ENCODE measurements at places on chromosomes 1 and 21. TPM values are rescaled to one million over a fixed set of nuclear protein-coding genes. Genes with fewer than 3 reads are reported as not detected.
A peak's percentile ranks its signal among the peaks of the same experiment; 100 is the strongest.

DNA sequence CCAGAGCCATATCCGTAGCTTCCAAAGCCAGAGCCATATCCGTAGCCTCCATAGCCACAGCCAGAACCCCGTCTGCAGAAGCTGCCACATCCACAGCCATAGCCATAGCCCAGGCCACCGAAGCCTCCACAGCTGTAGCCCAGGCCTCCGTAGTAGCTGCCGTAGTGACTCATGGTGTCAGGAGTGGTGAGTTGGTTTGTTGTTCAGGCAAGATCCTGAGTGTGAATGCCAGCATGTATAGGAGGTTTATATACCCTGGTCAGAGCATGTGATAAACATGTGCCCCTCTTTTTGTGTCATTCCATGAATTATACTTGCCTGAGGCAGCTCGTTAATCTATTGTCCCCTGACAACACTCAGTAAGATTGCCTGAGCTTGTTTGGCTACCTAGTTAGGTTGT lies at the start of gene KRTAP19-1:
Gene KRTAP19-1 (minus strand): TSS at position 223 of the 400 bp plus-strand sequence. CDS start 50 bp downstream, at position 173.
- DNase-seq: no peak
- no peaks in the 10 kb centered on the region for H3K4me1 ChIP-seq
- H3K27ac ChIP-seq: no peak within 1 kb of the TSS
- H3K4me3 ChIP-seq: no peak within 1 kb of the TSS
- no peaks in the 10 kb centered on the region for H3K27me3 ChIP-seq

GRCh38 chr1:23816906-23817305 lies 8.3 kb downstream of the HMGCL start:
- peaks cover 2% of the 10 kb centered on the region for H3K36me3 ChIP-seq
- no peaks in the 10 kb centered on the region for H3K4me1 ChIP-seq
- H3K27me3 ChIP-seq: no peaks in the 10 kb centered on the region
- H3K27ac ChIP-seq: no peak overlapping the region
- no peak overlapping the region for H3K4me3 ChIP-seq
- DNase-seq: no peak

DNA sequence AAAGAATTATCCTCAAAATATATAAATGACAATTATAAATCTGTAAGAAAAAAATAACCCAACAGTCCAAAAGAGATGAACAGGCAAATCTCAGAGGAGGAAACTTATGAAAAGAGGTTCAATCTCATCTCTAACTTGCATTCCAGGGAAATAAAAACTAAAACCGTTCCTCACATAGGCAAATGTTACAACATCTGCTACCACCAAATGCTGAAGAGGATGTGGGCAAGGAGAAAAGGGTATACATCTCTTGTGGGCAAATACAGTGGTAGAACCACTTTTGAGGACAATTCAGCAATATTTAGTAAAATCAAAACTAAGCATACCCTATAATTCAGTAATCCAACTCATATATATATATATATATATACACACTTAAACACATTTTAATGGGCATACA lies 33.7 kb upstream of the SGIP1 start:
- no peak overlapping the region for H3K4me3 ChIP-seq
- no peaks in the 10 kb centered on the region for H3K36me3 ChIP-seq
- H3K27ac ChIP-seq: no peak overlapping the region
- no peaks in the 10 kb centered on the region for H3K27me3 ChIP-seq
- no peak for DNase-seq

DNA sequence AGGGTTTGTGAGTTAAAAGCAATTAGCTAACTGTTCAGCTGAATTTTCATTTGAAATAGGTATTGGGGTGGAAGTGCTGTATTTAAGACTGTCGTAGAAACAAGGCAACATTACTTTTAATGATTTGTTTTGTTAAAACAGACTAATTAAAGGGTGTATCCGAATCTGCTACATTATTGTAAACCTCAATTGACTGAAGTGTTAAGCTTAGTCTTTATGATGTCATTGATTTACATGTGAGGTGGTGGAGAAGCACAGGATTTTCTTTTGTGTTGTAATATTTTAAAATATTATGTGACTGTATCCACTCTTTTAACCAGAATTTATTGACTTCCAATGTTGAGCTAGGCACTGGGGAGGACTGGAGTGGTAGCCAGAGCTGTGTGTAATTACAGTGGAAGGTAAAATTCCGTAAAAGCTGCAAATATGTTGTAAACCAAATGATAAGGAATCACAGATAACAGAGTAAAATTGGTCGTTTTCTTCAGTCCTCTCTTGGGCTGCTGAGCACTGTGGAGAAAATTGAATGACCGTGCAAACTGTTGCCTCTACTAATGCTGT lies 1.6 kb downstream of the HOOK1 start:
- no peak overlapping the region for H3K4me3 ChIP-seq
- H3K4me1 ChIP-seq: peaks cover 17% of the 10 kb centered on the region
- DNase-seq: no peak
- H3K27ac ChIP-seq: no peak overlapping the region
- H3K36me3 ChIP-seq: no peaks in the 10 kb centered on the region
- no peaks in the 10 kb centered on the region for H3K27me3 ChIP-seq

DNA sequence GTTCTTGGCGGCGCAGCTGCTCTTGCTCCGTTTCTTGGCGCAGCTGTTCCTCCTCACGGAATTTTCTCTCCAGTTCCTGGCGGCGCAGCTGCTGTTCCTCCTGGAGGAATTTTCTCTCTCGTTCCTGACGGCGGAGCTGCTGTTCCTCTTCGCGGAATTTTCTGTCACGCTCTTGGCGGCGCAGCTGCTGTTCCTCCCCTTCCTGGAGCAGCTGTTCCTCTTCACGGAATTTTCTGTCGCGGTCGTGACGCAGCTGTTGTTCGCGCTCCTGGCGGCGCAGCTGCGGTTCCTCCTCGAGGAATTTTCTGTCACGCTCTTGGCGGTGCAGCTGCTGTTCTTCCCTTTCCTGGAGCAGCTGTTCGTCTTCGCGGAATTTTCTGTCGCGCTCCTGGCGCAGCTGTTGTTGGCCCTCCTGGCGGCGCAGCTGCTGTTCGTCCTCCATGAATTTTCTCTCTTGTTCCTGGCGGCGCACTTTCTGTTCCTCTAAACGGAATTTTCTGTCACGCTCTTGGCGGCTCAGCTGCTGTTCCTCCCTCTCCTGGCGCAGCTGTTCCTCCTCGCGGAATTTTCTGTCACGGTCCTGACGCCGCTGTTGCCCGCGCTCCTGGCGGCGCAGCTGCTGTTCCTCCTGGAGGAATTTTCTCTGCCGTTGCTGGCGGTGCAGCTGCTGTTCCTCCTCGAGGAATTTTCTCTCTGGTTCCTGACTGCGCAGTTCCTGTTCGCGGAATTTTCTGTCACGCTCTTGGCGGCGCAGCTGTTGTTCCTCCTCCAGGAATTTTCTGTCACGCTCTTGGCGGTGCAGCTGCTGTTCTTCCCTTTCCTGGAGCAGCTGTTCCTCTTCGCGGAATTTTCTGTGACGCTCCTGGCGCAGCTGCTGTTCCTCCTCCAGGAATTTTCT lies 7.0 kb downstream of the TCHH start:
- peak overlapping the region; percentile 15 for H3K4me3 ChIP-seq
- H3K4me1 ChIP-seq: peaks cover 34% of the 10 kb centered on the region
- H3K27ac ChIP-seq: no peak overlapping the region
- no peaks in the 10 kb centered on the region for H3K36me3 ChIP-seq

Gene PDPN
- 25.6 TPM for total RNA-seq

Gene SLAMF1
- 0.39 TPM for total RNA-seq

DNA sequence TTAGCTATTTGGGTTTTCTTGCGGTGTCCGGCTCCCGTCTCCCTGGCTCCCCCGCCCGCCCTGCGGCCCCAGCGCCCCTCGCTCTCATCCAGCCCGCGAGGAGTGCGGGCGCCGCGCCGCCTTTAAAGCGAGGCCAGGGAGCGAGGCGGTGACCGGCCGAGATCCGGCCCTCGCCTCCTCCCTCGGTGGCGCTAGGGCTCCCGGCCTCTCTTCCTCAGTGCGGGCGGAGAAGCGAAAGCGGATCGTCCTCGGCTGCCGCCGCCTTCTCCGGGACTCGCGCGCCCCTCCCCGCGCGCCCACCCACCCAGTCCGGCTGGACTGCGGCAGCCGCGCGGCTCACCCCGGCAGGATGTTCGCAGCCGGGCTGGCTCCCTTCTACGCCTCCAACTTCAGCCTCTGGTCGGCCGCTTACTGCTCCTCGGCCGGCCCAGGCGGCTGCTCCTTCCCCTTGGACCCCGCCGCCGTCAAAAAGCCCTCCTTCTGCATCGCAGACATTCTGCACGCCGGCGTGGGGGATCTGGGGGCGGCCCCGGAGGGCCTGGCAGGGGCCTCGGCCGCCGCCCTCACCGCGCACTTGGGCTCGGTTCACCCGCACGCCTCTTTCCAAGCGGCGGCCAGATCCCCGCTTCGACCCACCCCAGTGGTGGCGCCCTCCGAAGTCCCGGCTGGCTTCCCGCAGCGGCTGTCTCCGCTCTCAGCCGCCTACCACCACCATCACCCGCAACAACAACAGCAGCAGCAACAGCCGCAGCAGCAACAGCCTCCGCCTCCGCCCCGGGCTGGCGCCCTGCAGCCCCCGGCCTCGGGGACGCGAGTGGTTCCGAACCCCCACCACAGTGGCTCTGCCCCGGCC lies 492 bp downstream of the HLX start:
- peak overlapping the region; percentile 94 for H3K27ac ChIP-seq
- peak overlapping the region; percentile 98 for H3K4me3 ChIP-seq

DNA sequence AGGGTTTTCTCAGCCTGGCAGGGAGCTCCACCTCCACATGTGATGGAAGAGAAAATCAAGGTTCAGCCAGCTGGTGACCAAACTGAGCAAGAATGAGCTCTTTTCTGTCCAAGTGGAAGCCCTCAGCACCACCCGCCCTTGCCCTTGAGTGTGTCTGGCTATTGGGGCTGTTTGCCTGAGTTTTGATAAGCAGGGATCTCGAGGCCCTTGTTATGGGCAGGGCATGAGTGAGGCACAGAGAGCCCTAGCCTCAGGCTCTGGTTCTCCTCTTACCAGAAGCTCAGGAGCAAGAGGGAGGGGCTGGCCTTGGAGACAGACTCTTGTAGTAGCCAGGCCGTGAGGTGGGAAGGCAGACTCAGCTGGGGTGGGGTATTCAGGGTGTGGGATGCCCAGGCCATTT lies 37.5 kb upstream of the ARF1 start:
- H3K4me1 ChIP-seq: no peaks in the 10 kb centered on the region
- H3K27me3 ChIP-seq: no peaks in the 10 kb centered on the region
- no peak overlapping the region for H3K27ac ChIP-seq
- H3K36me3 ChIP-seq: no peaks in the 10 kb centered on the region
- H3K4me3 ChIP-seq: no peak overlapping the region
- DNase-seq: no peak

Gene CASQ2
- 4.8 TPM for total RNA-seq

GRCh38 chr1:244163861-244164510 lies 112.9 kb downstream of the ZBTB18 start:
- peak; percentile 14 for DNase-seq
- peak overlapping the region; percentile 38 for H3K27ac ChIP-seq
- peaks cover 4% of the 10 kb centered on the region for H3K27me3 ChIP-seq

DNA sequence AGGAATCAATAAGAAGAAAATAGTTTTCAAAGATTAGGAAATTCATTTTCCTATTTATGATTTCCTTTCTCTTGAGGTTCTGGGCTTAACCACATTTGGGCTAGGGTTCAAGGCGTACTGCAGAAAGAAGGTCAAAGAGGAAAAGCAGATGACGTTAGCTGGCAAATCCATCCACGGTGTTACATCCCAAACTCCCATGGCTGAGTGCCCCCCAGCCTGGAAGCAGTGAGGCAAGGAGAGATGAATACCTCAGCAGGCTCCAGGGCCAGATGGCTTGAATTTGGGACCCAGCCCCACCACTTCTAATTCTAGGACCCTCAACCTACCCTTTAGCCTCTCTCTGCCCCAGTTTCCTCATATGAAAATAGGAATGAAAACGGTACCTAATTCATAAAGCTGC lies 17.7 kb downstream of the SUSD4 start:
- no peak for DNase-seq
- H3K36me3 ChIP-seq: no peaks in the 10 kb centered on the region
- H3K27me3 ChIP-seq: no peaks in the 10 kb centered on the region
- H3K27ac ChIP-seq: no peak overlapping the region
- H3K4me3 ChIP-seq: no peak overlapping the region

GRCh38 chr1:24862775-24863483 lies 67.1 kb downstream of the RUNX3 start:
- no peak overlapping the region for H3K4me3 ChIP-seq
- no peak for DNase-seq
- peaks cover 53% of the 10 kb centered on the region for H3K27me3 ChIP-seq
- no peaks in the 10 kb centered on the region for H3K4me1 ChIP-seq

Gene S100A4
- total RNA-seq: 423 TPM

GRCh38 chr1:208251911-208252835 lies 8.0 kb upstream of the PLXNA2 start:
- H3K27me3 ChIP-seq: no peaks in the 10 kb centered on the region
- H3K4me3 ChIP-seq: peak overlapping the region; percentile 3
- no peaks in the 10 kb centered on the region for H3K4me1 ChIP-seq
- H3K36me3 ChIP-seq: no peaks in the 10 kb centered on the region

- H3K36me3 ChIP-seq: no peaks in the 10 kb centered on the region
- no peaks in the 10 kb centered on the region for H3K27me3 ChIP-seq
- H3K4me1 ChIP-seq: no peaks in the 10 kb centered on the region
- H3K27ac ChIP-seq: peak within 1 kb of the TSS; percentile 52
- peak; percentile 21 for DNase-seq
- peak within 1 kb of the TSS; percentile 38 for H3K4me3 ChIP-seq
These were observed at the start of gene B3GALT2 for GRCh38 chr1:193185901-193186731. Gene B3GALT2 (minus strand): TSS chr1:193186613. CDS start chr1:193181562, 5,051 bp downstream.

GRCh38 chr1:110283677-110284076 lies 55.5 kb upstream of the RBM15 start:
- no peaks in the 10 kb centered on the region for H3K4me1 ChIP-seq
- no peak overlapping the region for H3K4me3 ChIP-seq
- H3K27ac ChIP-seq: no peak overlapping the region
- H3K27me3 ChIP-seq: no peaks in the 10 kb centered on the region

Gene KCNJ15
- 2.4 TPM for total RNA-seq

Gene PLK3
- total RNA-seq: 24.9 TPM

GRCh38 chr1:181112071-181112929 lies 23.8 kb downstream of the IER5 start:
- no peaks in the 10 kb centered on the region for H3K36me3 ChIP-seq
- no peak overlapping the region for H3K4me3 ChIP-seq
- no peaks in the 10 kb centered on the region for H3K27me3 ChIP-seq
- peak overlapping the region; percentile 45 for H3K27ac ChIP-seq
- DNase-seq: peak; percentile 35

GRCh38 chr21:20486303-20486702 lies 511.9 kb upstream of the NCAM2 start:
- no peak overlapping the region for H3K4me3 ChIP-seq
- H3K27me3 ChIP-seq: no peaks in the 10 kb centered on the region
- H3K27ac ChIP-seq: no peak overlapping the region
- no peaks in the 10 kb centered on the region for H3K4me1 ChIP-seq

- DNase-seq: no peak
- H3K27me3 ChIP-seq: no peaks in the 10 kb centered on the region
- no peak overlapping the region for H3K27ac ChIP-seq
- no peaks in the 10 kb centered on the region for H3K4me1 ChIP-seq
- no peaks in the 10 kb centered on the region for H3K36me3 ChIP-seq
These were observed 4.4 kb downstream of the LCE2C start for GRCh38 chr1:152679459-152679858.
